ENCODE measurements at places on chromosomes 1 and 21. TPM values are rescaled to one million over a fixed set of nuclear protein-coding genes. Genes with fewer than 3 reads are reported as not detected.

The THEM5 gene
- polyA plus RNA-seq: 0.11 TPM

The SPATA46 gene
- not detected for polyA plus RNA-seq

The SPRR2G gene
- polyA plus RNA-seq: not detected

The INKA2 gene
- polyA plus RNA-seq: 14.3 TPM

The NTNG1 gene
- polyA plus RNA-seq: 0.05 TPM

The RGS18 gene
- 0.41 TPM for polyA plus RNA-seq

The APH1A gene
- polyA plus RNA-seq: 80.0 TPM

The FAM76A gene
- polyA plus RNA-seq: 6.1 TPM

The CAMK2N1 gene
- 16.0 TPM for polyA plus RNA-seq

DNA sequence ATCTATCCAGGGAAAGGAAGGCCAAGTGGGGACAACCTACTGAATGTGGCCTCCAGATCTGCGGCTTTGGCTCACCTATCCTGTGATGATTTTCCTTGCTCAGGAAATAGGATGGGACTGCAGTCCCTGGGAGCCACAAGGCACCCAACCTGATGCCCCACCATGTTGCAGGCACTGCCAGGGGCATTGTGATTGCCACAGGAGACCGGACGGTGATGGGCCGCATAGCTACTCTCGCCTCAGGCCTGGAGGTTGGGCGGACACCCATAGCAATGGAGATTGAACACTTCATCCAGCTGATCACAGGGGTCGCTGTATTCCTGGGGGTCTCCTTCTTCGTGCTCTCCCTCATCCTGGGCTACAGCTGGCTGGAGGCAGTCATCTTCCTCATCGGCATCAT, 11.8 kb downstream of the ATP1A2 start:
- DNase-seq: no peak

- DNase-seq: no peak
Measured at GRCh38 chr1:18230840-18231239, 123.2 kb downstream of the IGSF21 start.

DNA sequence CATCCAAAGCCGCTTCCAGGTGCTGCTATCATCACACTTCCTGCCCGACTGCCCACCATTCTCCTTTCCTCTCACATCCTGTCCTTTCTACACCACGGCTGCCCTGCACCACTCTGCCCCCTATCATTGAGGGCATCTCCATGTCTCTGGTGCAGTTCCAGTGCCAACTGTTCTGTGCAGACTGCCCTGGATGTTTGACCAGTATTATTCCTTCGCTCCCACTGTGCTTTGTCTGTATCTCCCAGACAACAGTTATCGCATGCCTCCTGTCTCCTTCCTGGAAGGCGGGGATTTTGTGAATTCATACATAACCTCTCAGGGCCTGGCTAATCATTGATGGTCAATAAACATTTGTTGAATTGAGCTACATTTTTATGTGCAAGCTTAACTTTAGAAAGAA, 63.6 kb upstream of the GNG12 start:
- DNase-seq: no peak

DNA sequence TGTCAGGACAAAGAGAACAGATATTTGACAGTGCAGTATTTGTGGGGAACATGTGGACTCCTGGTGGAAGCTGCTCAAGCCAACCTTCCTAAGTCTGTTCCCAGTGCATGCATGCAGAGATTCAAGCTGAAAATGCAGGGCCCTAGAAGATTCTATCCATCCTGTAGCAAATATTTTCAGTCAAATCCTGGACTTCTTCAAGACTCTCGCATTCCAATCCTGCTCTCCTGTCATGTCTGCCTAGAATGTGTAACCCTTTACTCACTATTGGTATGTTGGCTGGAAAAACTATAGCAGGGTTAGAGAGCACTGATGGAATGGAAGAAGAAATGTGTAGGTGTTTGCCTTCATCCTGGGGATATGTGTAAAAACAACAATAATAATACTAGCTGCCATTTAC, 385.6 kb upstream of the PKN2 start:
- no peak for DNase-seq

DNA sequence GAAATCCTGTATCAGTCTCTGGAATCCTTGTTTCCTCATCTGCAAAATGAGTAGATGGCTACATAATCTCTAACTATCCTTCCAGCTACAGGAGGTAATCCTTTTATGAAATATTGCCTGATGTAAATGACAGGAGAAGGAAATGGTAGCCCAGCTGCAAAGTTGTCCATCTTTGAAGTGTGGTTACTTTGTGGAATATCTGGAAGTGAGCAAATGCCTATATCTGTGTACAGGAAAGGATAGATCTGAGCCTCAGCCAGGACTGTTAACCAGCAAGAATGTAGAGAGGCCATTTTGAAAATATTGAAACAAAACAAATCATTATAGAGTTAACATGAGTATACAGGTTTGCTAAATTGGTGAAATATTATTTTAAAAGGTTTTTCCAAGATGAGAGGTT, 74.8 kb upstream of the BMP8A start:
- no peak for DNase-seq

- no peak for DNase-seq
Measured at GRCh38 chr1:63903947-63904610, 130.3 kb downstream of the ROR1 start.

- DNase-seq: no peak
Measured at GRCh38 chr1:61097317-61097716, 15.0 kb downstream of the NFIA start.

DNA sequence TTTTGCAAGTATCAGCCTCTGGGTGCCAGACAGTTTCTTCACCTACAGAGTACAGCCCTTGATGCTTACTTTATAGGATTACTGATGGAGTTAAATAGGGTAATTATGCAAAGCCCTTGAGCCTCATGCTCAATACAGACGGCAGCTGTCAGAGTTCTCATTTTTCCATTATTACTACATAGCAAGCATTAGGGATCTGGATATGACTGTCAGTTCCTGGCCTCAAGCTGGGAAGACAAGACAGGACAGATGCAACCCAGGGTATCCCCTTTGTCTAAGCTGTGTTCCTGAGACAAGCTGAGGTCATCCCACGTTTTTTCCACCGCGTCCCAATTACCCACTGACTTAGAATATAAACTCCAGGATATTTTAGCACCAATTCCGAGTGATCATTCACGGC, 94.4 kb downstream of the SLC35F3 start:
- DNase-seq: no peak

DNA sequence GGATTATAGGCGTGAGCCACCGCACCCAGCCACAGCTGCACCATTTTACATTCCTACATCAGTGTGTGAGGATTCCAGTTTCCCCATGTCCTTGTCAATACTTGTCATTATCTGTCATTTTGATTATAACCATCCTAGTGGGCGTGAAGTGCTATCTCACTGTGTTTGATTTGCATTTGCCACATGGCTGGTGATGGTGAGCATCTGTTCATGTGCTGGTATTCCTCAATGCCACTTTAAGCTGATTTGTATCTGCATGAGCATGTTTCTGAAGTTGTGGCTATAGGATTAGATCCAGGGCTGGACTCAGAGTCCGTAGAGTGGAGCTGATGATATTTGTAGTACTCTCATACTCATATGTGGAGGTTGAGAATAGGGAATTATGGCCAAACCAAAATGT, 36.6 kb downstream of the SRRM1 start:
- DNase-seq: no peak

DNA sequence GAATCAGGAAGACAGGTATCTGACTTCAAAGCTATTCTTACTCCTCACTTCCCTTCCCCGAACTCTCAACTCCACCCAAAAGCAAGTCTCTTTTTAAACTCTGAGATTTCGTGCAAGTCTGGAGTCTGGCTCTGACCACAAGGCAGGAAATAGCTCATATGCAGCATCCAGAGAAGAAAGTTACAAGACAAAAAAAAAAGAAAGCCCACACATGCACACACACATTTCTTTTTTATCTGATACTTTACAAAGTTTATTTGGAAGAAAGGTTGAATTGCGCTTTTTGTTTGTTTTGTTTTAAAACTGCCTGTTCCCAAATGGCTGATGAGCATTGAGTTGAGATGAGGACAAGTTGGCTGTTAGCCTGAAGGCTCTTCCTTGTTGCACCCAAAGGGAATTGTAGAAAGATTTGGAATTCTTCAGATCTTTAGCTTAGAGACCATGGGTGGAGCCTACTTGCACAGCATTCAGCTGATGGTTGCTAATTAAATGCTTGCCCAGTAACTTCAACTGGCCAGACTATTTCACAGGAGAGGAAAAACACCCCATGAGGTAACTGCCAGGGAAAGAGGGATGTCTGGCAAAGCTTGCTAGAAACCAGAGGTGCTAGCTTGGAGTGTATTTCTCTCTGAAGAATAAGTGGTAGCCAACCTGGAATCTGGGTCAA, 490.3 kb downstream of the TTLL7 start:
- no peak for DNase-seq

- no peak for DNase-seq
Measured at GRCh38 chr21:35491114-35491513, 442.0 kb upstream of the RUNX1 start.

DNA sequence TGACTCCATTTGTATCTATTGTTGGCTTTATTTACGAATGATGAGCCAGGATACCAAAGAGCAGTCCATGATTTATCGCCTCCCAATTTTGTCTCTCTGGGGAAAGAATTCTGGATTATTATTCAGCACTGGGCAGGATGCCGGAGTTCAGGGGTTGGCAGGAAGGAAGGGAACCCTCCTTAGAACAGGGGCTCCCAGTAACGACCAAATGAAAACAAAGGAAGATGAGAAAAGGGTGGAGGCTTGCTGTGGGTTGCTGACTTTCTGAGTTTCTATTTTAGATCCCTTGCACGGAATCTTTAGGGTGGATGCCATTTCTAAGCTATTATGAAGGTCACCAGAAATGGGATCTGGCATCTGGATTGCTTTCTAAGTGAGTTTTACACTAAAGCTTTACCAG, 231.2 kb upstream of the LYPLAL1 start:
- no peak for DNase-seq

- DNase-seq: no peak
Measured at GRCh38 chr1:170164103-170164763, 18.5 kb downstream of the NTMT2 start.

DNA sequence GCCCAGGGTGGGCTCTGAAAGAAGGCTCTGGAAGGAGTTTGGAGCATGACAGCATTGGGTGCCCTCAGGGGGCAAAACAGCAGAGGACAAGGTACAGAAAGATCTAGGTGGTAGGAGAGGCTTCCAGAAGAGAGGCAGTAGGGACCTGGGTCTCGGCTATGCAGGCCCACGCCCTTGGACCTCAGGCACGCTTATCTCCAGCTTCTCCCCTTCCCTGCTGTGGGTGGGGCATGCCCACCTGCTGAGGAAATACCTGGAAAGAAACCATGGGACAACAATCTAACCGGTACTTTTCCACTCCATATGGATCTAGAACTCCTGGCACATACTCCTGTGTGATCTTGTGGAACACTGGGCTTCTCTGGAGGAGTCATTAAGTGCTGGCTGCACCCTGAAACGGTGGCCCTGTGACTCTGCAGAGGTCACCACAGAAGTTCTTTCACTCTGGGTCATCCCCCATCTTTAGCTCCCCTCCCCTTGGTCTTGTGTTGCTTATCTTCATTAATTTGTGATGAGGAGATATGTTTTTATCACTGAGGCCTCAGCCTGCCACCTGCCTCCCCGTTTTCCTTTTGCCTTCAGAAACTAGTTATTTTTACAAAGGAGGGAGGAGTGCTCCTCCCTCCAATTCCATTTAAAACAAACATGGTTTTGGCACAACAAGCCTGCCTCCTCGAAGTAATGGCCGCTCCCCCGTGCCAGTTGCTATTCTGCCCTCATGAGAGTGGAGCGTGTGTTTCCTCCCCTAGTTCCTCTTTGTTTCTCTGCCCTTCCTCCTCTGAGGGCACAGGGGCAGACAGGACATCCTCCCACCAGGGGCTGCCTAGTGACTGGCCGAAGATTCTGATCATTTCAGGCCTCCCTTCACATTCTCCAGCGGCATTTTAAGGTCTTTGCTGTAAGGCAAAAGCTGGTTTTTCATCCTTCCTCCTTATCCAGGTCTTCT, 78.0 kb upstream of the ATP5PO start:
- no peak for DNase-seq

DNA sequence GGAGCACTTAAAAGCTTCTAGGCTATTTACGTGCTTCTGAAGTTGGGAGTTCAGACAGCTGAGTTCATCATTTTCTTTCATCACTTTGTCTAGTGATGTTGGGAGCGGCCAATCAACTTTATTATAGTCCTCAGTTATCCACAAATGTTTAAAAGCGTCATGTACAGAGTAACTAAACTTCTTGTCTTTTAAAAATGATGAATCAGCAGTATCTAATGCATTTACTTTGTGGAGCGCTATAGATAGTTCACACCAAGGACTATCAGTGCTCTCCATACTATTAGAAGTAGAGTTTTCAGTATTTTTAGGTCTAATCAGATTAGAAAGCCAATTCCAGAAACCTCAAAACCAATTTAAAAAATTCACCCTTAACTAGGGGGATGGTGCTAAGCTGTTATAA, 778.7 kb upstream of the PRMT6 start:
- no peak for DNase-seq

DNA sequence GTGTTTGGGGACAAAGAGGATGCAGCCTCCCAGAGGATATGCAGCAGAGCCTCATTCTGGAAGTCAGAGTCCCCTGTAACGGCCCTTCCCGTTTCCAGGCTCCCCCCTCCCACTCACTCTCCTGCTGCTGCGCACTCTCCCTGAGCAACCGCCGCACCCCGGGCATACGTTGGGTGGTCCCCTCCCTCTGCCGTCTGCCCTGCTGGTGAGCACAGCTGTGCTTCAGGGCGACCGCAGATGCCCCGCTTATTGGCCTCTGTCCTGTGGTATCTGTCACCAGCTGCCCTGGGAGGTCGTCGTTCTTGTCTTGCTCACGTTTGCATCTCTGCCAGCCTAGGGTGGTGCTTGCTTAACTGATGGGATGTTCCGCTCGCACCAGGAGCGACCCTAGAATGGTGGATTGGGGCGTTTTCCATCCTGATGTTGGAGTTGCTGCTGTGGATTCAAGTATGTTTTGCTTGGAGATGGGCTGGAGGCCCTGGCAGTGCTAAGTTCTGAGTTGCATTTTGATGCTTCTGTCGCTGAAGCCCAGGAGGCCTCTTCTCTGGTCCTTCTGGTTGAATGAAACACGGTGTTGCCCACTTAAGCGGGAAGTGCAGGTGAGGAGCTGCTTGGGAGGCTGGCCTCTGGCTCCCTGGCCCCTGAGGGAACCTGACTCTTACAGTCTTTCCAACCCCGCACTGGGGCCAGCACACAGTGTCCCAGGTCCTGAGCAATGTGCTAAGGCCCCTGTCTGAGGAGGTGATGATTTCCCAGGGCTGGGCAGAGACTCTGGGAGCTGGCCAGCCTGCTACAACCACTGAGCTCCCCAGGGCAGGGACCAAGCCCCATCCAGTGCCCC, 3.2 kb downstream of the TMEM201 start:
- peak; percentile 11 for DNase-seq

- no peak for DNase-seq
Measured at GRCh38 chr1:6499296-6499695, 7.8 kb upstream of the PLEKHG5 start.

- DNase-seq: no peak
Measured at GRCh38 chr1:152968248-152968647, 2.2 kb upstream of the SPRR4 start.
